ENCODE measurements at places on chromosomes 5 and 9.

DNA sequence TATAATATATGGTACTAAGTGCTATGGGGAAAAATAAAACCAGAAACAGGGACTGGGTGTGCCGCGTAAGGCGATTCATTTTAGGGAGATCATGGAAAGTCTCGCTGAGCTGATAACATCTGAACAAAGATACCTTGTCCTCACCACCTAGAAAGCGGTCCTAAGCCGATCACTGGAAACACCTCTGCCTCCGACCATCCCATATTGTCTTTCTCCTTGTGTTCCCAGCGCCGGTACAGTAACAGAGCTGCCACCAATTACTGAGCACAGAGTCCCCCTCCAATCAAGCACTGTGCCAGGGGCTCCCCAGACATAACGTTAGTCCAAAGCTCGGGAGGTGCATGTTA is 704 bp downstream of the CCDC112 start:
- DNase-seq: no peak

- no peak for DNase-seq
Measured at GRCh38 chr9:108017671-108018070, 528.1 kb upstream of the KLF4 start.

GRCh38 chr5:91423871-91424270 is 40.8 kb upstream of the ARRDC3 start:
- DNase-seq: no peak

- DNase-seq: no peak
Measured at GRCh38 chr5:79005151-79005550, 20.0 kb upstream of the ARSB start.

GRCh38 chr9:96379461-96379860 is 4.0 kb downstream of the SLC35D2 start:
- no peak for DNase-seq

- DNase-seq: no peak
Measured at GRCh38 chr5:44646016-44646415, 162.7 kb upstream of the MRPS30 start.

DNA sequence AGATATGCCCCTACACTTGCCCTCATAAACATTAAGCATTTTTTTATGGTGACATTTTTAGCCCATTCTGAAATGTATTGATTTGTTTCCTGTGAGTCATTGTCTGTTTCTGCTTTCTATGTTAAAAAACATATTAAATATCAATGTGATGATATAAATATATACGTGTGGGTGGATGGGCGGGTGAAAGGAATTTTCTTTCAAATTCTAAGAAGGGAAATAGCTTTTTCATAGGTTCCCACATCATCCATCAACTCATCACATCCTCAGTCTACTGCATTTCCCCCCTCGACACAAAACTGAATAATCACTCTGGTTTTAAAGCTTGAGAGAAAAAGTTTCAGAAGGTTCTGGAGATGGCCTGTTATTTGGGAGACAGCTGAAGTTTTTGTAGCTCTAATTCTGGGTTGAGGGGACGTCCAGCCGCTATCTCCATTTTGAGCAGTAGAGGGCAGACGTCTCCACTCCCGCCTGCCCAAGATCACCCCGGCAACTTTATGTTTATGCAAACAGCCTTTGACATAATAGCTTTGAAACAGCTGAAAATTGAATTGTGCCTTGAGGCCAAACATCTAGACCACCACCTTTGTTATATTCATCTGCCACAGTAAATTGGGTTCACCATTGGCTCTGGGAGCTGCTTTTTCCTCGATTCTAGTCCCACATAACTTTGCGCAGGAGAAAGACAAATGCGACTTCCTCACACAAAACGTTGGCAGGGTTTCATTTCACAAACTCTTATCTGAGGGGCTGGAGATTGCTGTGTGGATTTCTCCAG is 216.2 kb upstream of the CLINT1 start:
- no peak for DNase-seq

- no peak for DNase-seq
Measured at GRCh38 chr5:57420801-57421200, 61.8 kb downstream of the ACTBL2 start.

- DNase-seq: no peak
Measured at GRCh38 chr5:137669811-137670210, 66.1 kb downstream of the KLHL3 start.

GRCh38 chr5:168530621-168531150 is 1.6 kb downstream of the FBLL1 start:
- DNase-seq: no peak

- no peak for DNase-seq
Measured at GRCh38 chr5:24183981-24184380, 460.8 kb downstream of the CDH10 start.

DNA sequence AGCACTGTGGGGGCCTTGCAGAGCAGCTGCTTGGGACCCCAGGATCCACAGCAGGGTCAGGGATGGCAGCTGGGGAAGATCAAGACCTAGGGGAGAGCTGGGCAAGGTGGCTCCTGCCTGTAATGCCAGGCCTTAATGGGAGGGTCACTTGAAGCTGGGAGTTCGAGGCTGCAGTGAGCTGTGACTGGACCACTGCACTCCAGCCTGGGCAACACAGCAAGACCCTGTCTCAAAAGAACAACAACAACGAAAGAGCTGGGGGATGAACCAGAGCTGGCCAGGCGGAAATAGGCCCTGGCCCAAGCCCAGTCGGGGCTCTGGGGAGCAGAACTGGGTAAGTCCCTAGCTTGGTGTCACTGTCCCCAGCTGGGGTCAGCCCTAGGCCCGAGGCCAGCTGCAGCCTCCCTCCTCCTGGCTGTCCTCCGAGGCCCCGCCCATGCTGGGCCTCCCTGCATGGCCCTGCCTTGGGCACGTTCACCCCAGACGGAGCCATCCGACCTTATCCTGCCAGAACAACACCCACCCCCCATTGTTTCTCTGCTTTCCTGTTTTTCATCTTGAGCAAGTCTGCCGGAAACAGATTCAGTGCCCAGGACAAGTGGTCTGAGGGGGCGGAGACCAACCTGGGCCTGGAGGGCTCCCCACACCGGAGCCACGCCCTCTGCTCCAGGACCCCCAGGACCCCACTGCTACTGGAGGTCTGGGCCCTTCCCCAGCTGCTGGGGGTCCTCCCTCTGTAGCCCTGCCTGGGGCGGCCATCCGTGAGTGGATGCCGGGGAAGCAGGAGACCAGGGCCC is 1.9 kb downstream of the DIPK1B start:
- no peak for DNase-seq

GRCh38 chr9:95463148-95464060 is 53.4 kb downstream of the PTCH1 start:
- no peak for DNase-seq

- no peak for DNase-seq
Measured at GRCh38 chr9:92711844-92712243, 41.9 kb upstream of the IPPK start.

DNA sequence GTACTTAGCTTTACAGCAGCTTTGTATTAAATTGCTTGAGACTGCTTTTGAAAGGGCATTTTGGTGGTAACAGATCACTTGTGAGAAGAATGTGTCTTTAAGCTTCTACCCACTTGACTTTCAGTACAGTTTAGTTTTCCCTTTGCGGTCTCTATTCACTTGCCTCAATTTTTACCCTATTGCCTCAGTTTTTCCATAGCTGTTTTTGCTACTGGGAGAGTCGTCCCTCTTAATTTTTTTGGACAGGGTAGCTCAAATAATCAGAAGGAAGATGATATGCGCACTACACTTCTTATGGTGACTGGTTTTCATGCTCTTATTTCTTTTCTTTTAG is 18.8 kb downstream of the UGCG start:
- DNase-seq: no peak

GRCh38 chr9:121485623-121486022 is 14.0 kb downstream of the GGTA1 start:
- DNase-seq: no peak

- DNase-seq: no peak
Measured at GRCh38 chr5:143362664-143363227, 40.7 kb downstream of the NR3C1 start.

DNA sequence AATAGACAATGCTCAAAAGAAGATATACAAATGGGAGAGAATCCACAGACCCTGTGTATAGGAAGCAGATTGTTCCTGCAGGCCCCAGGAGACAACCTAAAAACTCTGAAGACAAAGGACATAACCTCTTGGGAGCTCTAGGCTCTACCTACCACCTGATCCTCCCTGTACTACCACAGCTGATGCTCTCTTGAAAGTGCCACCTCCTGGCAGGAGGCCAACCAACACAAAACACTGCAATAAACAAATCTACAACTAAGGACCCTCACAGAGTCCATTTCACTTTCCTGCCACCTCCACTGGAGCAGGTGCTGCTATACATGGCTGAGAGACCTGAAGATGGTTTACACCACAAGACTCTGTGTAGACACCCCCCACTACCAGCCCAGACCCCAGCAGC is 49.0 kb downstream of the STARD4 start:
- DNase-seq: no peak

DNA sequence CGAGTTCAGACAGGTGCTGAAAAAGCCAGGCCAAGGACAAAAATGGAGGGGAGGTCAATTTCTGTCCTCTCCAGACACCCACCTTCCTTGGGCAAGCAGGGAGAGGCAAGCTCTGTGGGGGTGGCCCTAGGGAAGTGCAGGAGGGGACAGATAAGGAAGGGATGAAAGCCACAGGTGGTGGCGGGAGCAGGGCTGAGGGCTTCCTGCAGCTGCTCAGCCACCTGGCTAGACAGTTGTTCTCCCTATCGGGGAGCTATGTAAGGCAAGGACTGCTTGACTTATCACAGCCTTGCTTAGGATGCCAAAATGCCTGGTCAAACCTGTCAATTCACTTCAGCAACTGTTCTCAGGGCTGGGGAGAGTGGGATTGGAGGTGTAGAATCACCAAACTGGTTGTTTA is 266.1 kb downstream of the ZSWIM6 start:
- no peak for DNase-seq

- no peak for DNase-seq
Measured at GRCh38 chr9:13786131-13786530, 506.6 kb upstream of the MPDZ start.

DNA sequence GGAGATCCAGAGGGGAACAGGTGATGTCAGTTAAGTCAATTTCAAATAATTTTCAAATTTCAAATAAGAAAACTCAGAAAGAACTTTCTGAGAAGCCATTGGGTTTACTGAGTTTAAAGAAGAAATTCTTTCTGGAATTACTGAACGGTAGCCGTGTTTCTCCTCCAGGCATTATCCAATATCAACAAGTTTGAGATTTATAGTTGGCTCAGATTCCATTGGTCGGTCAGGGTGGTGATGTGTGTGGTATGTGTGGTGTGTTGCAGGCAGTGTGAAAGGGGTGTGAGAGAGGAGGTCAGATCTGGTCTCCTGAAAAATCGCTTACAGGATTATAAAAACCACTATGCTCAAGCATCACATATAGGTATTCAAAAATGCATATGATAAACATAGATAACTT is 60.1 kb downstream of the PDE4D start:
- DNase-seq: no peak

DNA sequence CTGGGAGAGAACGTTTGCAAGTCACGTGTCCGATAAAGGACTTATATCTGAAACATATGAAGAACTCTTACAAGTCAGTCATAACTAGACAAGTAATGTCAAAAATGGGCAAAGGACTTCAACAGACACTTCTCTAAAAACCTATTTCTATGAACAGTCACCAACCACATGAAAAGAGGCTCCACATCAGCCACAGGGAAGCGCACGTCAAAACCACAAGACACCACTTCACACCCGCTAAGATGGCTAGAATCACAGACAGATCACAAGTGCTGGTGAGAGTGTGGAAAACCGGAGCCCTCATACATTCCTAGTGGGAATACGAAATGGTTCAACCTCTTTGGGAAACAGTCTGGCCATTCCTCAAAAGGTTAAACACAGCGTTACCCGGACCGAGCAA is 11.5 kb upstream of the CARD9 start:
- no peak for DNase-seq

DNA sequence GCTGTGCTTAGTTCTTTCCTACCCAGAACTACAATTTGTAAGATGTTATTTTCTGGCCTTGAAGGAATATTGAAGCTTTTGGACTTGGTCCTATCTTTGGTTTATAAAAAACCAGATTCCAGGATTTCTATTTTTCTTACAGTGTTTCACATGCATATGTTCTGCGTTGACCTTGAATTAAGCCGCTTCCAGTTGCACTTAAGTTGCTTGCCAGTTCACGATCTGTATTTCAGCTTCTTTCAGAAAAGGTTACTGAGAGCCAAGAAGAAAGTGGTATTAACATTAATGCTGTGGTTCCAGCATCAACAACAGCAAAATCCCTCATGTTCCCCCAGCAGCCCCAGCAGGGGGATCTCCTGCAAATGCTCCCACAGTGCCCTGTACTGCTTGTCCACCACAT is 156.4 kb upstream of the ADAMTS16 start:
- DNase-seq: no peak

- DNase-seq: no peak
Measured at GRCh38 chr5:143055596-143056338, 285.6 kb downstream of the ARHGAP26 start.
